ENCODE measurements at places on chromosomes 1 and 21.

GRCh38 chr1:15684042-15684461 lies at the start of gene PLEKHM2:
PLEKHM2 (plus strand) TSS chr1:15684320; CDS start chr1:15684559, 239 bp downstream.
- DNase-seq: peak; percentile 48

GRCh38 chr1:205766038-205766437 lies 9.2 kb downstream of the RAB29 start:
- DNase-seq: no peak

DNA sequence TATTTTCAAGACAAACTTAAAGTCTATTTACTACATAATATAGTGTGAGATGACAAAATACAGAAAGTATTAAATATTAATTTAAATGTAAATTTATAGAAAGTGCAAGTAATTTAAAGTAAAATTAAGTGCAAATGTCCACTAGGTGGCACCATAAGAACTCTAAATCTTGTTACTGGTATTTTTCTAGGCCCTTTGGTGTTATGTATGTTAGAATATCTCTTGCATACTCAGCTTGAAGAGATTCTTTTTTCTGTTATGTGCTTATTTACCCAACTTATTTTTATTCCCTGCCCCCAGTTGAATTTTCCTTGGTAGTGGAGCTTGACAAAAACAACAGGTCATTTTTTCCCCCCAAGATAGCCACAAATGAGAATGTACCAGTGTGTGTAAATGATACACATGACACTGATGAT lies 71.5 kb downstream of the RPS6KC1 start:
- DNase-seq: no peak

DNA sequence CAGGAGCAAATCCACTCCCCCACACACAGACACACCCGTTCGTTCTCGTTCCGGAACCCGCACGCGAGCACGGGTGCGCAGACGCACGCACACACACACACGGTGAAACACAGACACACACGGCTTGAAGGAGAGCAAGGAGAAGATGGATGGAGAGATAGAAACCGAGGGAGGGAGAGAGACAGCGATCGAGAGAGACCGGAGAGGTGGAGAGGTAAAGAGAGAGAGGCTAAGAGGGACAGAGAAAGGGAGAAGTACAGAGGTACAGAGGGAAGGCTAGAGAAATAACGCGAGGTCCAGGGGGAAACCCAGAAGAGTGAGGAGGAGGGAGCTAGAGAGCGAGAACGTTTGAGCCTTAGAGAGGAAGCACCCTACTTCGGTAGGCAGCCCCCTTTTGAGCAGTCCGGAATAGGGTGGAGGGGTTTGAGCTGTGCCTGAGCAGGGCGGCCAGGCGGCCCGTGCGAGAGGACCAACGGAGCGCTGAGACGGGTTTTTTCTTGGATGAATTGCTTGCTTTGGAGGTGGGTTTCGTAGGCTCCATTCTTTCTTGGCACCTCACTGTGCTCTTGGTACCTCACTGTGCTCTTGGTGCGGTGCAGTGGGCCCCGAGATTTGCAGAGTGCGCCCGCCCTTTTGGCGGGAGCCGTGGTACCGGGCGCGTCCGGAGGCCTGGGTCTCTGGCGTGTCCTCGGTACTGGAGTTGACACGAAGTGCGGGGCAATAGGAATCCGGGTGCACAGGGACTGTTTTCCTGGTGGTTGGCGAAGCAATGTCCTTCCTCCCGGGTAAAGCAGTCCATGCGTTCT lies 88.4 kb upstream of the RHOU start:
- DNase-seq: no peak

DNA sequence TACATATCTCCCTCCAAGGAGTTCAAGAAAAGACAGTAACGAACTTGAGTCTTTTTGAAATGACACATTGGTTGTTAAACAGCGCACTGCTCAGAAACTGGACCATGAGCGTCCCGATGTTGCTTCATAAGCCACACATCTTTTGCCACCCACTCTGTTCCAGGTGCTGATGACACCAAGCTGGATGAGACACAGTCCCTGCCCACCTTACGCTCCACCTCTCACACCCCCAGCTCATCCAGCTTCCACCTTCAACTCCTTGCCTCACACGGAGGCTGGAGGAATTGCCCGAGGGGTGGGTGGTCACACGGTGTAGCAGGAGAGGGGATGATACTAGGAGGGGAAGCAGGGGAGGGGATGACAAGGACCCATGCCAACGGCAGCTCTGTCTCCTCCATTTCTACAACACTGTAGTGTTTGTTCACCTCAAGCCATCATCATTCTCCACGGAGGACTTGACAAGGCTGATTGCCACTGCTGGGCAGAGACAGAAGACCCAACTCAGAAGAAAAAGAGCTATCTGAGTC lies 148.5 kb upstream of the TNR start:
- no peak for DNase-seq

GRCh38 chr21:40835184-40835694 lies 11.7 kb downstream of the DSCAM start:
- no peak for DNase-seq

DNA sequence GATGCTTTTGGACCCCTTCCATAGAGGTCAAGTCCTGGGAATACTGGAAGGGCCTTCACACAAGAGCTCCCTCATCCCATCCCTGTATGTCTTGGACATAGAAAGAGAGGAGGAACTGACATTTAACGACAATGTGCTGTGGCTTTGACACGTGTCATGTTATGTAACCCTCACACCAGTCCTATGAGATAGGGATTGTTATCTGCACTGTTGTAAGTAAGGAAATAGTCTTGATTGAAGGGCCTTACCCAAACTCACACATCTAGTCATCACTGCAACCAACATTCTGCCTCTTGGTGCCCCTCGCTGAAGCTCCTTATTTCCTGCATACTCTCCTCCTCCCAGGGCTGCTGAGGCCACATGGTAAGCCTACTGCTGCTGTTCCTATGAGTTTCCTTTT lies 63.7 kb upstream of the ANGPTL1 start:
- no peak for DNase-seq

- no peak for DNase-seq
These were observed 188.3 kb upstream of the PALMD start for GRCh38 chr1:99457381-99458165.

DNA sequence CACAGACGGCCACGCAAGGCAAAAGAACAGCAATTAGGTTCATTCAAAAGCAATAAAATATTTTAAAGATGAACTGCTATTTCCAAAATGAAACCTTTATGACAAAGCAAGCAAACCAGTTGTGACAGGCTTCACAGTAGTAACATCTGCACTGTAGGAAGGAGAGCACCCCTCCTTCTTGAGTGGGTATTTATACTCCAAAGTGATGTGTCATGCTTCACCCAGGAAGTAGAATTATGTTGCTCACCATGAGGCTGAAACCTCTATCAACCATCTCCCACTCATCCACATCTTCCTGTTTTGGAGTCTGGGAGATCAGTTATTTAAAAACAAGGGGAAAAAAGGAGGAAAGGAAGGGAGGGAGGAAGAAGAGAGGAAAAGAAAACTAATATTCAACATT lies 885 bp downstream of the OR2T10 start:
- DNase-seq: no peak

- DNase-seq: peak; percentile 78
These were observed 3.6 kb upstream of the ZBTB7B start for GRCh38 chr1:154998818-154999570.

DNA sequence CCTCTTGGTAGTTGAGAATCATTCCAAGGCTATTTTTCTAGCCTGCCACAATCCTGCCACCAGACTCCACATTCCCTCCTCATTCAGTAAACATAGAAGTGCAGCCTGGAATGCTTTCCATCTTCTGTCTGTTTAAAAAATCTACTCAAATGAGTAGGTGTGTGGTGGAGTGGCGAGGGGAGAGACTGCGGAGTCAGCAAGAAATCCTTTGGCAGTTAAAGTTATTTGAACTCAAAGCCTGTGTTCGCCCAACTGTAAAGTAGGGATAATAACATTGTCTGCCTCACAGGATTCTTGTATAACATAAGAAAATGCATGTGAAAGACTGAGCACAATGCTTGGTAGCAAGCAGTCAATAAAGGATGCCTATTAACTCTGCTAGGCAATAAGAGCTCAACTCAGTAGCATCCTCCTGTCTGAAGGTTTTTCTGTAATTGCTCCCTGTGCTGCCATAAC lies 22.2 kb upstream of the DPT start:
- no peak for DNase-seq

DNA sequence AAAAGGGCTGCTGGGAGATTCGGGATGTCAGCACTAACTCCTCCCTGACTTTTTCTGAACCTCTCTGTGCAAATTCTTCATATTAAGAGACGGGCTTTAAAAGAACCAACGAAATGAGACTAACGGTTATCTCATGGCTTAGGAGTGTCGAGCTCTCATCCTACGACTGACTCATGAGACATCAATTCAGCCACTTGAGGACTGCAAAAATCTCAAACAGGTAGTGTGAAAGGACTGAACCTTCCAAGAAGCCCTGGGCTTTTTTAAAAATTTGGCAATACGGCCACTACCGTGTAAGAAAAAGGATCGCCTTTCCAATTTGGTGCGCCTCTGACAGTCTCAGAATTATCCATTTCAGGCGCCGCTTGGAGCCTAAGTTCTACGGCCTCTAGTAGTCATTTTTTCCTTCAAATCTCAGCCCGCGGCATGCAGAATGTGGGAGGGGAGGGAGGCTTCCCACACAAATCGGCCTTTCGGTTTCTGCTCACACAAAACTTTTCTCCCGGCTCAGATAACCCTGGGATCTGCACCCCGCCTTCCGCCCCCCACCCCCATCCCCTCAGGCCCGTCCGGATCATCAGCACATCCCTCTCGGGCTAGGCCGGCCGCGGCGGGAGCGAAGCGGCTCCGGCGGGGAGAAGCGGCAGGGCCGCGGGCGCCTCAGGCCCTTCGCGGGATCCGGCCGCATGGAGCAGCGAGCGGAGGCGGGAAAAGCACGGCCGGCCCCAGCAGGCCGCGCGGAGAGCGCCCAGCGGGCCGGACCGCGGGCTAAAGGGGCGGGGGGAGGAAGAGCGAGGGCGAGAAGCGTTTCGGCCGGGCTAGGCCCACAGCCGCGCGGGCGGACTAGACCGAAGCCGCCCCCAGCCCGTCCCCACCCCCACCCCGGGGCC lies 618 bp downstream of the HNRNPR start:
- no peak for DNase-seq

GRCh38 chr1:96596226-96596922 lies 125.2 kb upstream of the PTBP2 start:
- DNase-seq: no peak

- no peak for DNase-seq
These were observed 19.3 kb upstream of the TBX19 start for GRCh38 chr1:168261390-168261789.

- no peak for DNase-seq
These were observed 40.8 kb upstream of the KCTD3 start for GRCh38 chr1:215526147-215526845.

GRCh38 chr1:214557952-214558735 lies 6.7 kb upstream of the PTPN14 start:
- DNase-seq: no peak

- peak; percentile 59 for DNase-seq
These were observed 976 bp downstream of the SSBP3 start for GRCh38 chr1:54404939-54405897.

GRCh38 chr1:90854397-90854924 lies 137.4 kb upstream of the BARHL2 start:
- DNase-seq: no peak

DNA sequence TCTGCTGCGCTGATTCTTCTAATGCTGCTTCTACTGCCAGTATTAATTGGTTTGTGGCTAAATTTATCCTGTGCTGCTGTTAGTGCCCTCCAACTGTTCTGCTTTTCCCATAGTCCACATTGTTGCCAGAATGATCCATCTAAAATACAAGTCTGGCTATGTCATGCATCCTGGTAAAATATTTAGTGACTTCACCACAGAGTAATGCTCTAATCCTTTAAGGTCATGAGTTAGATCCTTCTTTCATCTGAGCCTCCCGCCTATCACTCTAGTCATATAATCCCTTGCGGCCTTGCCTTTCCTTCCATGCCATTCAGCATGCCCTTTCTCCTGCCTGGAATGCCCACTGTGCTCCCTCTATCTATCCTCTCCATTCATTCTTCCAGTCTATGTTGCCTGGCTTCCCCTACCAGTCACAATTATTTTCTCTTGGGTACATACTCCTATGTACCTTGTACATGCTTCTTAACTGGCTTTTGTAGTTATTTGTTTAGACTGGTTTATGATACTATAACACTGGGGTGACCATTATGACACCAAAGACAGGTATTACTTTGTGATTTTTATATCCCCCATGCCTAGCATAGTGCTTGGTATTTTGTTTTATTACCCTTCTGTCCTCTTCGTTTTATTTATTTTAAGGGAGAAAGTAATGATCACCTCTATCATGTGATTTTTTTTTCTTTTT lies 144.0 kb downstream of the MAGI3 start:
- DNase-seq: no peak

GRCh38 chr1:1748686-1749321 lies 24.6 kb upstream of the CDK11A start:
- no peak for DNase-seq

- DNase-seq: no peak
These were observed 4.2 kb downstream of the PPP1R15B start for GRCh38 chr1:204407295-204407971.

- no peak for DNase-seq
These were observed 93.2 kb downstream of the CTH start for GRCh38 chr1:70504176-70504820.

- DNase-seq: peak; percentile 80
These were observed 2.1 kb downstream of the ARHGEF2 start for GRCh38 chr1:155976062-155976912.

DNA sequence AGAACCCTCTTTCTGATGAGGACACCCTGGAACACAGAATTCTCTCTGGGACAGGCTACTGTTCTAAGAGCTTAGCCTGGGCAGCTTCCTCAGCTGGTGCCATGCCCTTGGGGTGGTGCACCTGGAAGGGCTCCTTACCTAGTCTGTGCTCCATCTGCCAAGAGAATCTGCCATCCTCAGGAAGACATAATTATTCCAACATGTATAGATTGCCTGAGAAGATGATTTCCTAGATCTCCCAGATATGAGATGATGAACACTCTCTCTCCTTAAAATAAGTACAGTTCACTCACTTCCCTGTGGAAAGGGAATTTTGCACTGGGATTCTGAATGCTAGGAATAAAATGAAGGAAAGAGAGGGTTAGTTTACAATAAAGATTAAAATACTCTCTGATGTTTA lies 87.6 kb downstream of the NENF start:
- no peak for DNase-seq

DNA sequence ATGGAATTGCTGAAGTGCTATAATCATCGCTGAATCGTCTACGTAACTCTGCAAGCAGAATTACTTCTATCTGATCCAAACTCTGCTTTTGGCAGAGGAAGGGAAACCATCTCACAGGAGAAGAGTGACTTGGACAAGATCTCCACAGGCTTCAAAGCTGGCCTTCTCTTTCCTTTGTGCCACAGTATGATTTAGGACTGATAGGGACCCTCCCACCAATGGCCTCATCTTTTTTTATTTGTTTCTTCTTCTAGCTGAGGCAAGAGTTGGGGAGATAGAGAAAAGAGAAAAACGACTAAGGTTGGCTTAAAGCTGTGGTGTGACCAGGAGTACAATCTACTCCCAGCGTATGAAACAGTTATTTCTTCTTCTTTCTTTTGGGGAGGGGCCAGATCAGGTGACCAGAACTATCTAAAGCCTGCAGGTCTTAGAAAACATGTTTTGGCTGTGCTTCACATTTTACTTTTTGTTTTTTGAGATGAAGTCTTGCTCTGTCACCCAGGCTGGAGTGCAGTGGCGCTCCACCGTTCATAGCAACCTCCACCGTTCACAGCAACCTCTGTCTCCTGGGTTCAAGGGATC lies 35.0 kb downstream of the ZNF496 start:
- DNase-seq: no peak
